CD4-positive, CD25-positive, alpha-beta regulatory T cell (primary cell): ENCODE measurements at places on chromosomes 7 and 10.

- H3K4me1 ChIP-seq: peaks cover 6% of the 10 kb centered on the region
- no peaks in the 10 kb centered on the region for H3K36me3 ChIP-seq
- H3K27me3 ChIP-seq: no peaks in the 10 kb centered on the region
Measured at GRCh38 chr7:105581066-105581811, at the start of gene EFCAB10. EFCAB10 (minus strand) TSS chr7:105581493; CDS start chr7:105581463, 30 bp downstream.

DNA sequence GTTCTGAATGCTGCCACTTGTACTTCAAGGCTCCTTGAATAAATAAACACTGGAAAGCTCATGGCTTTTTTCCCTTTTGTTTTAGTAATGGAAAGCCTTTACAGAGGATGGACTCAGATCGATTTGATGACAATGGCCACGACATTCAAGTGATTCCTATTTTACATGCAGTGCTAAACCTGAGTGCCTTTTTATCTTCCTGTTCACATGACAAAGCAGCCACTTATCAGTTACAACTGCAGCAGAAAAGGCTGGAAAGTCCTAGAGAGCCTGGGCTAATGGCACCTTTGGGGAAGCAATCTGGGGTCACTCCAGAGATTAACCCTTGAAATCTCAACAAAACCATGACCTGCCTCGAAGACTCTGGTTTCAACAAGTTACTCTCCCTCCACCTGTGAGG, 249.0 kb upstream of the AUTS2 start:
- no peak overlapping the region for H3K4me3 ChIP-seq
- H3K4me1 ChIP-seq: no peaks in the 10 kb centered on the region
- H3K27ac ChIP-seq: no peak overlapping the region

DNA sequence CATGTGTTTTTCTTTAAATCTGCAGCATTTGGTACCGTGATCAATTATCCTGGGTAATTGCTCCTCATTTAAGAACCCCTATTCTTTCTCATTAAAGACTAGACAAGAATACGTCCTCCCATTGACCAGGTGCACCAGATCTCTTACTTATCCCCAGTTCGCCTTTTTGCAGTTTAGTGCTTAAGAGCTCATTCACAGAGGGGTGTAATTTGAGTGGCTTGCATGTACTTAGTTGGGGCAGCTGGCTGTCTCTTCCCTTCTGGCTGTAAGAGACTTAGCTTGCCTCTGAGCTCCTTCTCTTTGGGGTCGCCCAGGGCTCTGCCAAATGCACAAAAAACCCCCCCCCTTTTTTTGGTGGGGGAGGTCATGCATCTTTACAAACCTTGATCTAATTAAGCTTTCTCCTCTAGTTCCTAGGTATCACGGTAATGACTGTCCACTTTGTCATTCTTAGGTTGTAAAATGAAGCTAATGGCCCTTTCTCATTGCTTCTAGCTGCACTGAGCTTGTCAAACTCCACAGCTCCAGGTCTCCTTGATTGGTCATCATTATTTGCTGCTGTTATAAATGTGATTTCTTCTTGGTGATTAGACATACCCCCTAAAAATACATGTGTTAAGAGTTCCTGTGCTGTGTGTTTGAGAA, 26.3 kb downstream of the GAD2 start:
- no peak overlapping the region for H3K27ac ChIP-seq
- H3K36me3 ChIP-seq: no peaks in the 10 kb centered on the region
- no peaks in the 10 kb centered on the region for H3K4me1 ChIP-seq
- peaks cover 2% of the 10 kb centered on the region for H3K27me3 ChIP-seq

DNA sequence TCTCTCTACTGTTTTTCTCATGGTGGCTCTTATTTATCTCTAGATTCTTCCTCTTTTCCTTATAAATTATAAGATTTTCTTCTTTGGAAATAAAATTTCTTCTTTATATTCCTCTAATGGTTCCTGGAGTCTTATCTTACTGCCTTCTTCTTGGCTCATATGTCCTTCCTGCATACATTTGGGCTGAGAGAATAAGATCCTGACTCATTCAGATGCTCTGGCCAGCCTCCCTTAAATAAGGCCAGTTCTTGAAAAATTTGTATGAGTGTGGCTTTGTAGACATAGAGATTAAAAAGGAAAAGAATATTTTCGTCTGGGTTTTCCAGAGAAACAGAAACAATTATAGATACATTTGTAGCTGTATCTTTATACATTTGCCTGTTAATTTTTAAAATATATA, 411.3 kb downstream of the KIF20B start:
- no peaks in the 10 kb centered on the region for H3K36me3 ChIP-seq
- H3K27ac ChIP-seq: no peak overlapping the region
- H3K27me3 ChIP-seq: no peaks in the 10 kb centered on the region
- H3K4me1 ChIP-seq: no peaks in the 10 kb centered on the region
- DNase-seq: no peak

DNA sequence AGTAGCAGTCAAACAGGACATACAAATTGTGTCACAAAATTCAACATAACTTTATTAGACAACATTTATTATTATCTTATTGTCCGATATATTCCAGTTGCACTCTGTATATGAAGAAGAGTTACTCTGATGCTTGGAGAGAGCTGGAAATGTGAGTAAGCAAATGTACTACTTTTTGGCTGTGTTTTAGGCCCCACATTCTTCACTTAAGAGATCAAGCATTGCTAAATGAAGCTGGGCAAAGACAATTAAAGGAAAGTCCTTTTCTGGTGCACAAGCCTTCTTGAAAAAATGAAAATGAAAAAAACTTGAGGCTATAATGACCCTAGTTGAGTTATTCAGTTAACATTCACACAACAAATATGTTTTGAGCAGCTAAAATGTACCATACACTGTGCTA, 26.1 kb downstream of the MYPN start:
- no peak overlapping the region for H3K4me3 ChIP-seq
- peaks cover 15% of the 10 kb centered on the region for H3K27me3 ChIP-seq
- DNase-seq: no peak

DNA sequence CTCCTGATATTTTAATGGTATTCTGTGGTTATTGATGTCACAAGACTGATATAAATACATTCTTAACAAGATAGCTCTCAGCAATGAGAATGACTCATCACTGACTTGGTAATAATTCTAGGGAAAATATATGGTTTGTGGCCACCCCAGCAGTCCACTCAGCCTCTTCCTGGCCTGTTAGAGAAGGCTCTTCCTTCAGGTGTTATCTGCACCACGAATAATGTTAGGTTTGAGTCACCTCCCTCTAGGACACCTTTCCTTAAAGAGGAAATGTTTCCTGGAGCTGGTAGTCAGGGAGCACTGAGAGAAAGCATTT, 163.3 kb downstream of the SVIL start:
- H3K27ac ChIP-seq: no peak overlapping the region
- H3K4me3 ChIP-seq: no peak overlapping the region
- no peak for DNase-seq
- no peaks in the 10 kb centered on the region for H3K4me1 ChIP-seq

- no peak overlapping the region for H3K27ac ChIP-seq
- no peak overlapping the region for H3K4me3 ChIP-seq
- H3K4me1 ChIP-seq: no peaks in the 10 kb centered on the region
- DNase-seq: no peak
- H3K27me3 ChIP-seq: no peaks in the 10 kb centered on the region
Measured at GRCh38 chr7:668139-668931, 58.2 kb upstream of the DNAAF5 start.

- H3K4me1 ChIP-seq: no peaks in the 10 kb centered on the region
- H3K27ac ChIP-seq: no peak overlapping the region
- H3K4me3 ChIP-seq: no peak overlapping the region
- no peaks in the 10 kb centered on the region for H3K36me3 ChIP-seq
- DNase-seq: no peak
Measured at GRCh38 chr7:51700593-51701215, 384.1 kb upstream of the COBL start.

DNA sequence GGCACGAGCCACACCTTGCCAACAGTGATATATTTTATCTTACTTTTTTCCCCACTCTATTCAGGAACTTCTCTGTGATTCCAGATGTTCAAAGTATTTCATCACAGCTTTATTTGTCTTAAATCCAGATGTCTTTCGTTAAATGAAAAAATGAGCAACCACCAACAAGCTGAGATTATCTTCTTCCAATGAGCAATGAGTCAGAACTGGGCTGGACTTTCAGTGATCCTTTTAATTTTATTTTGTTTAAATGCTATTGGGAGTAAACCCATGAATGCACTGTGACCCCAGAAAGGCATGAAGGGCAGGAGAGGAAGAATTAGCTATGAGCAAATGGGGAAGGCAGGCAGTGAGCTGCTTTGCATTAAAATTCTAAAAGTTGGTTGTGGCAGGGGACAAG, 77.6 kb upstream of the IMMP2L start:
- no peak overlapping the region for H3K27ac ChIP-seq
- no peaks in the 10 kb centered on the region for H3K36me3 ChIP-seq
- H3K27me3 ChIP-seq: no peaks in the 10 kb centered on the region
- H3K4me1 ChIP-seq: no peaks in the 10 kb centered on the region
- no peak for DNase-seq

DNA sequence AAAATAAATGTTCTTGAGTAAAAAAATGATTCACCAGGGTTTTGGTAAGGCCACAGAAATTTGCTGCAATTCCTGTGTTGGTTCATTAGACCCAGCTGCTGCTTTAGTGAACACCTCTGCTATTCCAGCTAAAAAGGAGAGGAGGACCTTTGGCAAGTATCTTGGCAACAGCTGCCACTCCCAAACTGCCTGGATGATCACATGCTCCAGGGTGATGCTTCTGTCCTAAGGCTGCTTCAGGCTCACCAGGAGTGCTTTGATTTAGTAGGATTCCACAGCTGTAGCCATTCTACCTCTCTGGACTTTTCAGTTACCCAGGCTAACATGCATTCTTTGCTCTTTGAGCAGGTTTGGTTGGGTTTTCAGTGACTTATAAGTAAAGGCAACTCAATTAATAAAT, 82.6 kb upstream of the NPVF start:
- DNase-seq: no peak
- H3K27ac ChIP-seq: no peak overlapping the region
- H3K4me1 ChIP-seq: no peaks in the 10 kb centered on the region
- H3K36me3 ChIP-seq: no peaks in the 10 kb centered on the region
